ENCODE measurements at places on chromosomes 2 and 18. TPM values are rescaled to one million over a fixed set of nuclear protein-coding genes. Genes with fewer than 3 reads are reported as not detected.

Gene CNRIP1
- 5.7 TPM for total RNA-seq

Gene ECEL1
- 6.5 TPM for total RNA-seq

Gene GALNT5
- 0.06 TPM for total RNA-seq

Gene VRK2
- total RNA-seq = 28.0 TPM

Gene C2orf66
- not detected for total RNA-seq

Gene RAX
- 0.52 TPM for total RNA-seq

Gene REG3G
- total RNA-seq = not detected

Gene SLC16A14
- 2.1 TPM for total RNA-seq

Gene TUBB8B
- 0.36 TPM for total RNA-seq

Gene KCNE4
- not detected for total RNA-seq

DNA sequence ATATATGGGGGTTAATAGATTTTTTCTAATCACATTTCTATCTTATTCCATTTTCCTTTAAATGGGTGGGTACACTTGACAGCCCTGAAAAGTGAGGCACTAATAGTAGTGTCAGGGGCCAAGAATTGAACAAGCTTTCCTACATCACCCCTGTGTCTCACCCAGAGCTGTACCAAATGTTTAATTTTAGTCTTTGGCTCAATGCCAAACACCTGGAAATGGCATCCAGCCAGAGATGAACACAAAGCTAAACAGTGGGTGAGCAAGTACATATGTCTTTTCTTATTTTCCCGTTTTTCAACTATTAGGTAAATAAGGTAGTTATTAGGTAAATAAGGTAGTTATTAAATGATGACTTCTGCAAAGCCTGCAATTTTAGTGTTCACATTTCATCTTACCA, 276.3 kb upstream of the ERBB4 start:
- no peak for DNase-seq

DNA sequence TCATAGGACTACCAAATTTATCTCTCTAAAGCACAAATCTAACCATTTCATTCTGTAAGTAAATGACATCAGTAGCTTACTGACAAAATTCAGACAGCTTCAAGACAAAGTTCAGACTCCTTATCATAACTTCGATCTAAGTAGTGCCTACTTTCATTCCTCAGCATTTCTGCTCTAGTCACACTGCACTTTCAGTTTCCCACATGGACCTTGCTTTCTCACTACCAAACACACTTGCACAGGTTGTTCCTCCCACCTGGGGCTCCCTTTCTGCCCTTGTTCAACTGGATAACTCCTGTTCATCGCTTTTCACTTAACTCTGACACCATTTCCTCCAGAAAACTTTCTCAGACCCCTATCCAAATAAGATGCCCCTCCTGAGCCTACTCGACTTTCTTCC, 22.1 kb upstream of the CCDC150 start:
- no peak for DNase-seq

GRCh38 chr18:61581578-61582201, 248.5 kb downstream of the CDH20 start:
- DNase-seq = peak; percentile 71

- DNase-seq = no peak
Measured at GRCh38 chr18:39805218-39805617, 2149.8 kb upstream of the PIK3C3 start.

DNA sequence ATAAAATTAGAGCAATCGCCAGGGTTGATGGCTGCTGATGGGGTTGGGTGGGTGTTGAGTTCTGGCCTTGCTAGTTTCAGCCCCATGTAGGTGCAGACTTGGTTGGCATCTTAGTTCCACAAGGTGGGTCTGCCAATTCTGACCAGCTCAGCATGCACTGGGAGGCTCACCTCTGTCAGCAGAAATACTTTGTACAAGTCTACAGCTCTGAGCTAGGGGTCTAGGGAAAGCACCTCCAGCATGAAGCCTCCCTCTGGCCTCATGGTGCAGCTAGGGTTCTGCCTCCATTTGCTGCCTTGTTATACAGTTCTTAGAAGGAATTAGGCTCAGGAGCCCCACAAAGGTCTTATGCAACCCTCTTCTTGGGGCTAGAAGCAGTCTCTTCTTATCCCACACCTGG, 278.9 kb upstream of the HDAC4 start:
- DNase-seq = no peak

- DNase-seq = no peak
Measured at GRCh38 chr2:235283246-235283645, 210.6 kb upstream of the AGAP1 start.

DNA sequence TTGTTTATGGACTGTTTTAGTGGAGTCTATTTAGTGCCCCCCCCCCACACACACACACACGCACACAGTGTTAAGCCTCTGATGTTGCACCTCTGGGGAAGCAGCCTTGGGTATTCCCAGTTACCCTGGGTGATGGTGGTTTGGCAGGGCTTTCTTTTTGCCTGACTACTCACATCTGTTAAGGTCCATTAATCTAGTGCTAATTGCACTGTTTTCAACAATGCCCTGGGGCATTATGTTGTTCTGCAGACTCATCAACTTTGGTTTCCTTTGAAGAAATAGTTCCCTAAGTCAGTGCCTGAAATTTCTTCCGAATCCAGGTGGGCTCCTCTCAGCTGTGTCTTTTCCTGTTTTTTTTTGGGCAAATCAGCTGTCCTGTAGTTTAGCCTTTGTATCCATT, 34.7 kb downstream of the SPOPL start:
- no peak for DNase-seq

DNA sequence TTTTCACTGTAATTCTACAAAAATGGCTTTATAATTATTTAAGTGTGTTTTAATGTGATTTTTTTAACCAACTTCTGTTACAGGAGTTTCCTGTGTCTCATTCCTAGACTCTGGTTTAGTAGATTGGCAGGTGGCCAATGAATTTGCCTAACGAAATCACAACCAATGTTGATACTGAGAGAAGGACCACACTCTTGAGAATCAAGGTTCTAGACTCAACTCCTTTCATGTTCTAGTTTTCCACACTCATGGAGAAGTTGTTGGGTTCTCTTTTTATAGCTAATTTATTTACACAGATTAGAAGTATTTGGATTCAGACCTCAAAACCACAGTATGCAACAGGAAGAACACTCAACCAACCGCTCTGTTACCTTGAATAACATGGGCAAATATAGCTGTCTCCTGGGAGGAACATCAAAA, 22.6 kb upstream of the USP34 start:
- DNase-seq = no peak

GRCh38 chr2:240512666-240513535, 44.9 kb downstream of the ANKMY1 start:
- DNase-seq = no peak

- DNase-seq = no peak
Measured at GRCh38 chr2:101140978-101141655, 10.1 kb downstream of the TBC1D8 start.

GRCh38 chr2:157874348-157874747, 1.8 kb downstream of the ACVR1 start:
- DNase-seq = no peak

DNA sequence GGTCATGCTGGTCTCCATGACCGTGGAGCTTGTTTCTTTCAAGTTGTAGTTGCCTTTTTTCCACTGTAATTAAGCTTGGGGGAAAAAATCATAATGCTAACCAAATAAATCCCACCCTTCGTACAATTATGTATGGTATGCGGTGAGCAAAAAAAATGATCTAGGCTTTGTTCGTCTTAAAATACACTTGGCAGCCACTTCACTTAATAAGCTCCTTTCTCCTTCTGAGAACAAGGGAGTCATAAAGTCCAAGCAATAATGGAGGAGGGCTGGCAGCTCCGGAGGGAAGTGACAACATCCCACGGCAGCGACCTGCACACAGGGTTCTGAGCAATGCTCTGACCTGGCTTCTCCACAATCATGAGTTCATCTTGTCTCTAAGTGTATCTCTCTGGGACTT, 91.2 kb upstream of the KLHL29 start:
- no peak for DNase-seq

- no peak for DNase-seq
Measured at GRCh38 chr2:13021470-13021957, 304.8 kb downstream of the TRIB2 start.

- no peak for DNase-seq
Measured at GRCh38 chr2:128264881-128265607, 53.6 kb downstream of the HS6ST1 start.

DNA sequence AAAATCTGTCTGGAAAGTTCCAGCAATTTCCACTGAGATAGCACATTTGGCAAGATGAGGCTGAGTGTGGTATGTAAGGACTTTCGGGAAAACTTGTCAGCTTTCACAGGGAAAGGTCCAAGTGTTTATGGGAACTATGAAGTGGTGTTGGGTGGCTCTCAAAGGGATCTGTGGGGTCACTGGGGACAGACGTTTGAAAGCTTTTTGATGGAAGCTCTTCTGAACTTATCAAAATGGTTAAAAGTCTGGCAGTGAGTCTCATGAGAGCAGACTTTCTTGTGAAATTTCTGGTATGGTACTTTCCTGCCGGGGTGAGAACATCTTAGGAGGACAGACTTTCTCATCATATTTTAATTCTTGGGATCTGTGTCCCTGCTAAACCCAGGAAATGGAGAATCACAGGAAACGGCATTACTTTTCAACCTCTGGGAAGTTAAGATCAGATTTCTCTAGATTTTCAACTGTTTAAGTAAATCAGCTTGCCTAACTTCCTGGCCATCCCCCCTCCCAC, 546.3 kb upstream of the ZEB2 start:
- DNase-seq = no peak

- DNase-seq = no peak
Measured at GRCh38 chr2:220569112-220569897, 941.9 kb downstream of the SLC4A3 start.

- DNase-seq = no peak
Measured at GRCh38 chr2:137287913-137288639, 522.7 kb downstream of the THSD7B start.

GRCh38 chr18:8620845-8621244, 11.6 kb downstream of the RAB12 start:
- no peak for DNase-seq

GRCh38 chr18:51120809-51121596, 76.5 kb downstream of the MEX3C start:
- no peak for DNase-seq

GRCh38 chr2:64737547-64737946, 83.8 kb upstream of the SERTAD2 start:
- DNase-seq = no peak

DNA sequence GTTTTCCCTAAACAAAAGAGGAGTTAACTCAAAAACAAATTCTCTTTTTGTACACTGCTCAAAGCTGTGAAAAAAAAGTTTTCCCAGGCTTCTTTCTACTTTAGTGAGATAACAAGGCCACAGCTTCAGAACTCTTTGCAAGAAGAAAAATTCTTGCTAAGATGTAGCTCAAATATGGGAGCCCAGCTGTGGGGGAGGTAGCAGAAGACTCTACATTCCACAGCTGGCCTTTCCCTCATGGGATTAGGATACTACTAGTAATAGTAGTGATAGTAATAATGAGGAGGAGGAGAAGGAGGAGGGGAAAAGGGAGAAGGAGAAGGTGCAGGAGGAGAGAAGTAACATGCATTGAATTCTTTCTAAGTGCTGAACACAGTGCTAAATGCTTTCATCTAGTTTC, 19.2 kb upstream of the CERS6 start:
- no peak for DNase-seq

DNA sequence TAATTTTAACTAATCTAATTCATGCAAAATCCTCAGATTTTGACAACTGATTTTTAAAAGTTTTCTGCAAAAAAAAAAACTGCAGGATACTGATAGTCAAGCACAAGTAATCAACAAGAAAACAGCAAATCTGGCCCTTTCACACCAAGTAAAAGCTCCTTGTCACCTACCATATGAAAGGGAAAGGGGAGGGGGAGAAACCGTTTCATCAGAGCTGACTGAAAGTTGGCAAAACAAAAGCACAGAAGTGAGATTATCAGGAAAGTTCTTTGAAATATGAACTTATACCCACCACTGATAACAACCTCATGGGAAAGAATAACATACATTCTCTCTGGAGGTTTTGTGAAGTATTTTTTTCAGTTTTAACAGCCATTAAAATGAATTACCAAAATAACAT, 38.7 kb downstream of the ZNF521 start:
- no peak for DNase-seq

DNA sequence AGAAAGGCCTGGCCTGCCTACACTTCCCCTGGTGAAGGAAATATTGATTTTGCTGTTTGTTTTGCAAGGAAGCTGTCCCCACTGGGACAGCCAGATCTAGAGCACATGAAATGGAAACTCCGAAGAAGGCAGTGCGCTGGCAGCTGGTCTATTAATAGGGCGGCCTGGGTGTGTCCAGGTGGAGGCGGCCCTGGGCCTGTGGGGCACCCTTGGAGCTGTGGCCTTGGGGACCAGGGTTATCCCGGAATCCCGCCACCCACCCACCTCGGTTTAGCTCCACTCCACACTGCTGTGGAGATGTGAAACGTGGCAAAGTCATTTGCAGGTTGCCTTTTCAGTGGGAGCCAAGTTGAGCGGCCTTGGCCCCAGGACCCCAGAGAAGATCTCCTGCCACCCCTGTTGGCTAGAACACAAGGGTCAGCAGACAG, 204.3 kb downstream of the KLHL29 start:
- DNase-seq = no peak

DNA sequence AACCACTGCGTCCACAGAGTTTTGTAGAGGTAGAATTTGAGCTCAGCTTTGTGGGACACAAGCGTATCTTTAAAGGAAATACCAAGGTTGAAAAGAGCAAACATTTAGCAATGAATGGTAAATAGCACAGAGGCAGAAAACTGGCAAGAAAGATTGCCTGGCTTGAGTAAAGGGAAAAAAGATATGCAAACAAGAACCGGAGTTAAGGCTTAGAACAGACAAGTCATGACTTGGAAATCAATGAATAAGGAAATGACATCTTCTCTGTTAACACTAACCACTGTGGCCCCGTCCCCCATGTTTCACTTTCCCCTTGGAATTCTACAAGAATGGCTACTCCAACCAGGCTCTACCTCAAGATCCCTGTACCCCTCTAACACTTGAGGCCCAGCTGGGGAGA, 3.8 kb downstream of the STAM2 start:
- no peak for DNase-seq

GRCh38 chr2:99088017-99088416, 53.5 kb upstream of the C2orf15 start:
- DNase-seq = no peak
